Kidney glomerular epithelial cell (primary cell): ENCODE measurements at places on chromosomes 13 and 19.

GRCh38 chr13:19157461-19157860 is 24.2 kb downstream of the TUBA3C start:
- DNase-seq, result no peak

GRCh38 chr13:46126552-46127357 is 21.9 kb upstream of the CPB2 start:
- peak; percentile 74 for DNase-seq

- peak; percentile 29 for DNase-seq
Measured at GRCh38 chr13:45325806-45326205, 15.2 kb downstream of the TPT1 start.

GRCh38 chr19:48364598-48365348 is 606 bp downstream of the SYNGR4 start:
- DNase-seq, result no peak

GRCh38 chr13:107562203-107562602 is 653.1 kb downstream of the LIG4 start:
- DNase-seq, result no peak

DNA sequence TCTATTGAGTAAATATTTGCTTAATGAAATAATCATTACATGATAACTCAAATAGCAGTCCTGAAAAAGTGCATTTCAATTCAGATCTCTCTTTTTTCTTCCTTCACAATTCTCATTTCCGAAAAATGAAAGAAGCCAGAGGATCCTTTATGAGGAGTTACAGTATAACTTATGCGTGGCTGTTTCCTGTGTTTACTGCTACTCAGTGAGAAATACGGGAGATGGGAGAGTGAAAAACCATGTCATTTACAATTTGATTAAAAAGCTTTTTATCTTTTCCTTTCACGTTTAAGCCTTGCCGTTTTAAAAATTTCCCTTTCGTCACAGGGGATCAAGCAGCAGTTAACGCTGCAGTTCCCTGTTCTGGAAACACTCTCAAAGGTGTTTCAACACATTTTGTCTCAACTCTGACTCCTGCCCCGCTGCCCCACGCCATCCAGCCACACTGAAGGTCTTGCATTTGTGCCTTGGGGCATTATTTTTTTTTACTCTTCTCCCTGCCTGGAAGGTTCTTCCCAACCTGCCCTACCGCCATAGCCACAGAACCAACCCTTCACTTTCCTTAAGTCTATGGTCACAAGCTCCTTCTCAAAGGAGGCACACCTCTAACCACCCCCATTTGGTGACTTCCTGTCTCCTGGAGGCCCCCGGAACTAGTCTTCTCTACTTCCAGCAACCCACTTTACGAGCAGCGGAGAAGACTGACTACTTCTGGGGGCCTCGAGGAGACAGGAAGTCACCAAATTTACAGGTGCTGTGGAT is 17.0 kb downstream of the KL start:
- DNase-seq, result no peak

GRCh38 chr13:106630650-106631049 is 62.7 kb upstream of the ARGLU1 start:
- no peak for DNase-seq

DNA sequence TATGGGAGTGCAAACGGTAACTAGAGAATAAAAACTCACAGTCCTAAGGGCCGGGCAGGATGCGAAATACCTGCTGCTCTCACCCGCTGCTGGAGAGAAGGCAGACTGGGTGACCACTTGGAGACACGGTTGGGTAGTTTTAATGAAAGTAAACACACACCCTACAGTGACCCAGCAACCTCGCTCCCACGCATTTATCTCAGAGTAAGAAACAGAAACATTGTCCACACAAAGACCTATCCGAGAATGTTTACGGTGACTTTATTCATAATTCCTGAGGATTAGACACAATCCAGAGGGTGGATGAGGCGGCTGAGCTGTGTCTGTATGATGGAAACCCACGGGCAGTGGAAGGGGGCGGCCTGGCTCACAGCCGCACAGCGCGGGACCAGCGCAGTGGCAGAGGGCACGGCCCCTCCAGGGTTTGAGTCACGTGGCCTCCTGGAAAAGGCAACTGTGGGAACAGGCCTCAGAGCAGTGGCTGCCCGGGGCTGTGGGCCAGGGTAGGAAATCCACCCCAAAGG is 73.5 kb upstream of the C13orf46 start:
- peak; percentile 87 for DNase-seq

GRCh38 chr13:33957497-33957905 is 139.6 kb downstream of the RFC3 start:
- no peak for DNase-seq

DNA sequence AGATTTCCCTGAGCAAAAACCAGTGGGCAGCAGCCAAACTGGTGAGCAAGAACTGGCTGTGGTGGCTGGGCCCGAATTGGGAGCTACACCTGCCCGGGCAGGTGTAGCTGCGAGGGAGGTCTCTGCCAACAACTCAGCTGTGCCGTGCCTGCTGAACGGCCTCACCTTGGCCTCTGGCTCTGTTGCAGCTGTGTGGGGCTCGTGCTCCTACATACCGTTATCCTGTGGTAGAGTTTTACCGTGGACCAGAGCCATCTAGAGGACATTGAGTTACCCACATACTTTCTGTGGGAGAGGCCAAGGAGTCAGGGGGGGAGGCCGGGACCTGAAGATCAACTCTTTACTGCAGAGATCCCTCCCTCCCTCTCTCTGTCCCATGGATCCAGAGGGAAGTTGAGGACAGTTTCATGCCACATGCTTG is 113.2 kb downstream of the TM9SF2 start:
- peak; percentile 35 for DNase-seq

DNA sequence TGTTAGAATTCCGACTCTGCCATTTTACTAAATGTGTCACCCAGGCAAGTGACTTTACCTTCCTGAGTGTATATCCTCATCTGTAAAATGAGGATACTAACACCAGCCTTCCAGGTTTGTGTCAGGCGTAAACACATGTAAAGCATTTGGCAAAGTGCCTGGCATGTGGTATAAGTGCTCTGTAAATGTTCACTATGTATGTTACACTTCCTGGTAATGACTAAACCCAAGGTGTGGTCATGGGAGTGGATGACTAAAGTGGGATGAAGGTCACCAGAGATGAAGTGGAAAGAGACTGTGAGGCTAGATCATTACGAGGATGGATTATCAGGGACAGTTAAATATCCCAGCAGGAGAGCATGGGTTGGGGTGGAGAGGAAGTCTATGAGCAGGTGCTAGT is 25.6 kb downstream of the DEDD2 start:
- no peak for DNase-seq

DNA sequence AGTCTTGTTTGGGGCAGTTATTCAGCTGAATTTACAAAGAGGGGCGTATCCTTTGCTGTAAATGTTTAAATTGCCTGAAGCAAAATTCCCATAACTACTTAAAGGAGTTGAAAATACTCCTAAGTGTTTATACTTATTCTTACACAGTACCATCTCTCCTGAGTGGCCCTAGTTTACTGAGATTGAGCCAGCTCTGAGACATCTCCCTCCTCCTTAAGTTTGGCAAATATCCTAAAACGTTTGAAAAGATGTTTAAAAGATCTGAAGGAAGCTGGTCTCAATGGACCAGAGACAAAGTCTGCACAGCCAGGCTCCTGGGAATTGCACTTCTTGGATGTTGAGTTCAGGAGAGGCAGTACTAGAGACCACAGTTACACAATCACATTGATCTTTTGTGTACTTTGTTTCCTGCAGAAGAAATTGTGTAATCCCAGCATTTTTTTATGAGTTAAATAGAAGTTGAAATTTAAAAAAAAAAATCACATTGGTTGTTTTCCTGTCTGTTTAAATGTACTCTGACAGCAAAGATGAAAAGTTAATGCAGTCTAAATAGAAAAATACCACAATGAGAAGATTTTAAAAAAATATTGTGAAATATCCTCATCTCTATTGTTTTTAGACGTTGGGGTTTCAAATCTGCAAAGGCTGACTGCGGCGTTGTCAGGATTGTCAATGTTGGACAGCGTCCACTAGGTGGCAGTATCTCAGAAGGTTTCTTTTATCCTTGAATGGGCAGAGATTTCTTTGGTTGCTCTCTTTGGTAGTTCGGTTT is 20.7 kb downstream of the TNFSF11 start:
- DNase-seq, result peak; percentile 62

- no peak for DNase-seq
Measured at GRCh38 chr19:788686-788982, 8.6 kb upstream of the PTBP1 start.

DNA sequence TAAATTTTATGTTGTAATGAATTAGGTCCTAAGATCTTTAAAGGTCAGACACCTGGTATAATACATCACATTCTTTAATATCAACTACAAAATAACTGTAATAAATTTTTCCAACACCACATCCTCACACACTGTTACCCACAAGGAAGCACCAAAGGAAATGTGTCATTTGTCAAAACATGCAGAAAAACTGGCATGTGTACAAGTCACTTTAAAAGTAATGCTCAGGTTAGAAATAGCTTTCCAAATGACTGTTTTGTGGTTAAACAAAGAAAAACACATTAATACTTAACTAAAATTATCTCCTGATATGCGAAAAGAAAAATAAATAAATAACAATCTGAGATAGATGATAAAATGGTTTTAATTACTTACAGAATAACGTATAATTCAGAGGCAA is 74.7 kb downstream of the MZT1 start:
- DNase-seq, result no peak

DNA sequence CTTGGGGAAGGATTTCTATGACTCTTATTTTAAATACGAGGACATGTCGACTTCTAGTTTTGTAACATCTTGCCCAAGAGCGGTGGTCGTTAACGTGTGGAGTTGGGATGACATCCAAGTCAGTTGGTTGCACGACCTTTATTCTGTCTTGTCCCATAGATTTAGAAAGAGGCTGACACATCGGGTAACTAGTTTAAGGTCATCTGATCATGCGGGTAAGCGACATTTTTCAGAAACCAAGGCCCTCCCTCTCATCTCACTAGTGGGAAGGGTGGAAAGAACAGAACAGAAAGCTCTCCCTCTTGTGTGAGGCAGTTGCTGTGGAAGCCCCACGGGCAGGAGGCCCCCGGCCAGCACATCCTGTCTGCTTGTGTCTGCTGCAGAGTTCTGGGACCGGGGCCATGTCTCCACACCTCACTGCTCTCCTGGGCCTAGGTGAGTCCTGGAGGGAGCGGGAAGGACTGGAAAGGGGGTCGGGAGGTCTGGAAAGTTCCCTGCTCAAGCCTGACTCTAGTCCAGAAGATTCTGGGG is at the start of gene LAIR2:
Gene LAIR2 (plus strand): TSS at position 314 of the 531 bp plus-strand sequence. CDS start 88 bp downstream, at position 402.
- DNase-seq, result no peak

DNA sequence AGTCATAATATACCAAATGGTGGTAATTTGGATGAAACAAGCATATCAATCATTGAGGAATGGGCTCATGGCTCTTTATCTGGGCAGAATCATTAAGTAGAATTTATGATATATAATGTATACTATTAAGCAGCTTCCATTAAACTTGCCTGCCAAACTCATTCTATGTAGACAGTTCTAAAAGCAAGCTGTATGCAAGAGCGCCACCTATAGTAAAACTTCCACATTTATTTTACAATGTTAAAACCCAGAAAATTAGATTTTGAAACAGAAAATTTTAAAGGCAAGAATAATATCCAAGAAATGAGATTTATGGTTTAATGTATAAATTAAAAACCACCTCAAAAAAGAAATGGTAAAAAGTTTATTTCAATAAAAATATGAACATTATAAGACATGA is 161.5 kb downstream of the MZT1 start:
- DNase-seq, result peak; percentile 36

DNA sequence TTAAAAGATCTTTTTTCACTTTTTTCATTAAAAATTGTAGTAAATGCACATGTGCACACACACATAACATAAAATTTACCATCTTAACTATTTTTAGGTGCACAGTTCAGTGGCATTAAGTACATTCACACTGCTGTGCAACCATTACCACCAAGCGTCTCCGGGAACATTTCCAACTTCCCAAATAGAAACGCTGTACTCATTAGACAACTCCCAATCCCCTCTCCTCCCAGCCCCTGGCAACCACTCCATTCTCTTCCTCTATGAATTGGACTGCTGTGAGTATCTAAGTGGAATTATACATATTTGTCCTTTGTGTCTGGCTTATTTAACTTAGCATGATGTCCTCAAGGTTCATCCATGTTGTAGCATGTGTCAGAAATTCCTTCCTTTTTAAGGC is 11.6 kb downstream of the GJB2 start:
- no peak for DNase-seq

DNA sequence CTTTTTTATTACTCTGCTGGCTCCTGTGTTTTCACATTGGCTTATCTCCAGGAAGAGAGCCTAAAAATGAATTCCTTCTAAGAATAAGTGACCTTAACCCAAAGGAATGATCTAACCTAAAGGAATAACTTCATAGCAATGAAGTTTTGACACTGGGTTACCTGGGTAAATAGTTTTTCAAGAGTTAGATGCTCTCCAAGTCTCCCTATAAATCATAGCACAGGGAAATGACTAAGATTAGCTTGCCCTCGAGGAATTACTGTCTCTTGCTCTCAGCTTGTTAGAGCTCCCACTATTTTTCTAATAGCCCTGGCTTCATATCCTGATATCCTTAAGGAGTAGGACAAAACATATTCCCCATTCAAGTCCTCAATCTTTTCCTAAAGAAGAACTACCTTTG is 66.3 kb downstream of the SPRY2 start:
- DNase-seq, result peak; percentile 31

DNA sequence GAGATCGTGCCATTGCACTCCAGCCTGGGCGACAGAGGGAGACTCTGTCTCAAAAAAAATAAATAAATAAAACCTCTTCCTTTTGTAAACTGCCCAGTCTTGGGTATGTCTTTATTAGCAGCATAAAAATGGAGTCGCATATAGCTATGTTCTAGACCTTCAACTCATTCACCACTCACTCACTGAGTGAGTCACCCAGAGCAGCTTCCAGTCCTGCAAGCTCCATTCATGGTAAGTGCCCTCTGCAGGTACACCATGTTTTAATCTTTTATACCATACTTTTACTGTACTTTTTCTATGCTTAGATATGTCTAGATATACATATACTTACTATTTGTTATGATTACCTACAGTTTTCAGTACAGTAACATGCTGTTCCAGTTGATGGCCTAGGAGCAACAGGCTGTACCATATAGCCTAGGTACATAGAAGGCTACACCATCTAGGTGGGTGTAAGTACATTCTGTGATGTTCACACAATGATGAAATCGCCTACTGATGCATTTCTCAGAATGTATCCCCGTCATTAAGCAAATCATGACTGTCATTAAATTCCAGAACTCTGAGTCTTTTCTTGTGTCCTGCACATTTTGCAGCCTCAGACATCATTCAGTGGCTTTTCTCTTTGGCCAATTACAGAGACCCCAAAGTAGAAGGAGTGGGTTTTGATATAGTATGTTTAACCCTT is 13.7 kb upstream of the FARP1 start:
- no peak for DNase-seq

GRCh38 chr13:77898097-77898496 is 20.5 kb downstream of the EDNRB start:
- DNase-seq, result peak; percentile 12

DNA sequence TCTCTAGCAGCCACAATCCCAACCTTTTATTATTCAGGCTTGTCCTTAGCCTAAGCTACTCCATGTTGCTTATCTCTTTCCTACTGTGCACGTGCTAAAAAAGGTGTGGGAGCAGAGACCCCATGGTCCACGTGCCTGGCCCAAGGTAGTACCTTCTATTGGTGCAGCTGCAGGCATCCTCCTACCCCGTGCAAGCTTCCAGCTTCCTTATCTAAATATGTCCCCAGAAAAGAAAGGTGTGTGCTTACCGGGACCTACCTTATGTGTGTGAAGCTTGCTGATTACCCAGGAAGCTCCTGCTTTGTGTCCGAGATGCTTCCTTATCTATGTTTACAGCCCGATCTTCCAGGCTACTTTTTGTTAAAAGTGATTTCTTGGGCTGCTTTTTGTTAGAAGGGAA is 2382.4 kb downstream of the PCDH9 start:
- DNase-seq, result no peak
